ENCODE measurements at places on chromosomes 2 and 18.

DNA sequence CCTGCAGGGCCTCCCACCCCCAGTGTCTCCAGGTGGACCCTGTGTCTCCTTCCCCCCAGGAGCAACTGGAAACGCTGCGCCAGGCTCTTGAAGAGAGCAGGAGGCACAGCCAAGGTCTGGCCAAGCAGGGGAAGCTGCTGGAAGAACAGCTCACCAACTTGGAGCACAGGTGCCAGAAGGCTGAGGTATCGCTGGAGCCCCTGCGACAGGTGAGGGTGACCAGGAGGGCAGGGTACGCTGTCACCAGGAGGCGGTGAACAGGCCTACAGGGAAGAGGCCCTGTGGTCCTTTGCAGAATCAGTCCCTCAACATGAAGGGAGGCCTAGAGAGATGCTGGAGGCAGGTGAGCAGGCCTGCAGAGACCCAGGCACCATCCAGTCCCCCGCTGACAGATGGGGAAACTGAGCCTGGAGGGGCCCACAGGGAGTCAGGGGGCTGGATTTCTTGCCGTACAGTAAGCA lies 15.6 kb upstream of the SNED1 start:
- no peak for DNase-seq

GRCh38 chr18:39661856-39662366 lies 2096.3 kb upstream of the CELF4 start:
- DNase-seq: no peak

- DNase-seq: no peak
Measured at GRCh38 chr2:178328037-178328436, 122.9 kb downstream of the PRKRA start.

- DNase-seq: no peak
Measured at GRCh38 chr2:28471214-28471613, 24.6 kb upstream of the PLB1 start.

DNA sequence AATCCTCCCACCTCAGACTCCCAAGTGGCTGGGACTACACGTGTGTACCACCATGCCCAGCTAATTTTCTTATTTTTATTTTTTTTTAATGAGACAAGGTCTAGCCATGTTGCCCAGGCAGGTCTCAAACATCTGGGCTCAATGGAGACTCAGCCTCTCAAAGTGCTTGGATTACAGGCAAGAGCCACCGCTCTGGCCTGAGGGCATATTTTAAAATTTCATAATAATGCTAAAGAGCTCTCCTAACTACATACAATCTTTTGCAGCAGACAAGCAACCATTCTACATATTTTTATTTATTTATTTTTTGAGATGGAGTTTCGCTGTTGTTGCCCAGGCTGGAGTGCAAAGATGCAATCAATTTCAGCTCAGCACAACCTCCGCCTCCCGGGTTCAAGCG lies 207.0 kb downstream of the RAB3GAP1 start:
- no peak for DNase-seq

- DNase-seq: no peak
Measured at GRCh38 chr18:21203126-21203525, 38.9 kb upstream of the GREB1L start.

DNA sequence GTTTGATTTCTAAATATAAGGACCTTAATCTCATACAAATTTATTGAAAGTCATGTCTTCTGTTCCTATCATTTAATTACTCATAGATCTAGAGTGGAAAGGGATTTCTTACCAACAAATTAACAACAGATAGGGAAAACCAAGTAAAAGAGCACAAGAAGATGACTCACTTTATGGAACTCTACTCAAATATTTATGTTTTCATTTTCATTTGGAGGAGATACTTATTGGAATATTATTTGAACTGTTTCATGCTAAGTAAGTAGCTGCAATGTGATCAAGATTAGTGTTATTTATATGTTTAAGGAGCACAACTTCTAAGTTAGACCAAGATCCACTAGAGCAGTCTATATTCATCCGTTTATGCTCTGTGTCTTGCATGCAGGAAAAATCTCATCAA lies 1.3 kb downstream of the NT5C1B start:
- DNase-seq: no peak

DNA sequence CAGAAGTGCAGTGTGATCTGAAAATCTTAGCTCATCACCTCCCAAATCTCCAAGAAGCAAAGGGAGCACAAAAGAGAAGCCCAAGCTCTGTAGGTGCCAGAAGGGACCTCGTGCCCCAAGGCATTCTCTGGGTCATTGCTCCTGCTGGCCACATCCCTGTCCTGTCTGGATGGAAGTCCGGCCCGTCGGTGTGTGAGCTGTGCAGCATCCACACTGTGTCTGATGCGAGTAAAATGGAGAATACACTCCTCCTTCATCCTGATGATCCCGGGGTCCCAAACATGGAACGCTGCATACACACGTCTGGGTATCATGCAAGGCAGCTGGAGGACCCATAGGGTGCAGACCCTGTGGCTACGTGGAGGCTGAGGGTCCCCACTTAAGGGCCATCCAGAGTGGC lies 851.4 kb downstream of the GALR1 start:
- no peak for DNase-seq

GRCh38 chr18:69752737-69753380 lies 194.8 kb downstream of the CD226 start:
- no peak for DNase-seq

DNA sequence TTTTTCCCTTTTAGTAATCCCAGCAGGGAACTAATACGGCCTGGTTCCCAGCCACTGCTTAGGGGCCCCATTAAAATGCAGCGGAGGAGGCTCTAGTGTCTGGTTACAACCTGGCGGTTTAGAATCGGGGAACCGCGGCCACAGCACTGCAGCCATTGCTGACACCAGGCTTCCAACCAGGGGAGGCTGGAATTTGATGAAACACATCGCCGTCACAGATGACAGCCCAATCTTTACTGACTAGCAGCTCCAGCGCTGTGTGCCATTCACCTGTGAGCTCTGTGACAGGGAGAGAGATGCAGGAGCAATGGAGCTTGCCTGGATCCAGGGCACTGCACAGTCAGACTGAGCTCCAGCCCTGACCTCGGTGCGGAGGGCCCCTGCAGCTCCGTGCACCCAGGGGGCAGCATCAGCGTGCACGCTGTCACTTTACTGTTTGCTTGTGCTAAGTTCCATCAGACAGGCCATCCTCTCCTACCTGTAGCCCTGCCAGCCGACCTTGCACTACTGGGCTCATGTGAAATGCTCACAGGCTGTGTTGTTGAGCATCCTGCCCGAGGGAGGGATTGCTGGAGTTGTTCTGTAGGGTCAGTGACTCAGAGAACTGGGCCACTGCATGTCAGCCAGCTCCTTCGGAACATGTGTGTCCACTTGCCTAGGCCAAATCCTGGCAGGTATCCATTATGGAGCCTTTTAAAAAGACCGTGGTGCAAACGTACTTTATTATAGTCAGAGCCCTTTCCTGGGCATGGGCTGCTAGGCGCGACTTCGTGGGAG lies 203.5 kb downstream of the SEPTIN10 start:
- DNase-seq: no peak

DNA sequence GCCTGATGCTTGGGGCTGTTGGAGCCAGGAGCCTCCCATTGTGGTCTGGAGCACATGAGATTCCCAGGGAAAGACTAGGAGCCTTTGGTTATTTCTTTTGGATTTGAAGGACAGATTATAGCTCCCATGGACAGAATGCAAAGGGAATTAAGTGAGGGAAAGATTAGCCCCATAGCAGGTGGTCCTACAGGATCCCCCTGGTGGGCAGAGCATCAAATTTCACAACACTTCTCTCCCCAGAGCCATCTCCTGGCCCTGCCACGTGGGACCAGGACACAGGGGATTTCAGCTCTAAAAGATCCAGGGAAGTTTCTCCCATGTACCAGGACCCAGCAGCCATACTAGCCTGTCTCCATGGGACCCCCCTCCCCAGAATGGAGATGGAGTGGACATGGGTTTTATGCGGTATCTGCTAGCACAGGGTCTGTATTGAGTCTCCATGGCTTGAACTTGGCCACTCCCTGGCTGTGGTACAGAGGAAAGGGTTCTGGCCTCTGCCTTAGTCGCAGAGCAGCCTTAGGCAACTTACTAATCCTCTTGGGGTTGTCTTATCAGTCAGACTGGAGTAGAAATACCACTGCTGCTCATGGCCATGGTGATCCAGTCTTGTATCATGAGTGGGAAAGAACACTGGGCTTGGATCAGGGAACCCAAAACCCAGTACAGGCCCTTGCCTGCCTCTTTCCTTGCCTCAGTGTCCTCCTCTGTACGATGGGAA lies 6.8 kb upstream of the PLB1 start:
- DNase-seq: no peak

GRCh38 chr2:10397297-10397875 lies 50.7 kb downstream of the ODC1 start:
- DNase-seq: no peak

- DNase-seq: peak; percentile 12
Measured at GRCh38 chr2:175366815-175367214, 185.3 kb upstream of the ATP5MC3 start.

DNA sequence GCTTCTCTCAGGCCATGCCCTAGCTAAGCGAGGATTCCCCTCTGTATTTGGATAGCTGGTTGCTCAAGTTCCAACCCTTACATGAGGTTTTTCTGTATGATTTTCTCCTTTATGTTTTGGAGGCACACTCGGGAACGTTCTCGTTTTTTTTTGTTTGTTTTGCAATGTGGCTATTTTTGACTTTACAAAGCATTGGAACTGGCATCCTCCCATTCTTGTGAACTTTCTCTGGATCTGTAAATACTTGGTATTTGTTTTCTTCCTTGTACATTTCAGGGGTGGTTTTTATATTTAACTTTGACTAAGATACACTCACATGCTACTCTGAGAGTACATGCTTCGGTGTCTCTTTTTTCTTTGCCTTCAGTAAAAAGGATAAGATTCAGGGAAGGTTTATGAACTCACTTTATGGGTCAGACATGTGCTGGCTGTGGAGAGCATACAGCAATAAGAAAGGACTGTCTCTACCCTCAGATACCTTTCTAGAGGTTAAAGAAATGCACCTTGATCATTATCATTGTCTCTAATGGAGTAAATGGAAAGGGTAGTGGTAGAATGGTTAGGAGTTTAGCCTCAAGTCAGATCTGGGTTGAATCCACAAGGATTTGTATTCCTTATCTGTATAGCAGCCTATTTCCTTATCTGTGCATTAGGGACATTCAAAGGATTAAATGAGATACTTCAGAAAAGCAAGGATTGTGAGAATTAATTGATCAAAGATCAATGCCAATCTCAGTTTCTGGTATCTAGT lies 61.9 kb downstream of the MEIS1 start:
- DNase-seq: no peak

GRCh38 chr2:100921685-100922161 lies 80.4 kb upstream of the RPL31 start:
- DNase-seq: no peak

DNA sequence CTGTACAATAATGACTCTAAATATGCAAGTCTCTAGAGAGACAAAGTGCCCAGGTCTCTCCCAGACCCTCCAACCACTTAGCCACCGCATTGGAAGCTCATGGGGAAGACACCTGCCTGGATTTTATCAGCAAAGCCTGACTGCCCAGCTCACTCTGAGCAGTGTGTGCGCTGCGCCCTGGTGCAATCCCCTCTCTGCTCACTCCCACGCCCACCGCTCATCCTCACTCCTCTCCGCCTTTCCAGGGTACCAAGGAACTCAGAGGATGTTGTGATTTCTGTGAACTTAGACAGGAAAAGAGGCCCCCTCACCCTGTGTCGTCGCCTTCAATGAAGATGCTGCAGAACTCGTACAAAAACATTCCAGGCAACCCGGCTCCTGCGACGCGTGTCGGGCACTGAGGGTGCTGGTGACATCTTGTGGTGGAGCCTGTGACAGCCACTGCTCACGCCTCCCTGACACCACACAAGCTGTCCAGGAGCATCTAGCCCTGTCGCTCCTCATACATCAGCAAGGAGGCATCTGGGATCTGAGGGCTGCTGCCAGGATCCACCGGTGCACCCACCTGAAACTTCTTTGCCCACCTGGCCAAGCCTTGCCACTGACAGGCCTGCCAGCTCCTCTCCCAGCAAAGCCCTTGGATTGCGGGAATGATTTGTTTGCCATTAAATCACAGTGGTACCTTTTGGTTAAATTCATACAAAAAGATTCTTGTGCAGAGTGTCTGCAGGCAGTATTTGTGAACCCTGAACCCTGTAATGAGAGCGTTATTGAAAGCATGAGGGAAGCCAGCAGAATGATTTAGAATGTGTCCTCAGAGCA lies 220.4 kb downstream of the ZNF516 start:
- no peak for DNase-seq

- DNase-seq: no peak
Measured at GRCh38 chr2:75607400-75607798, 39.2 kb upstream of the MRPL19 start.

DNA sequence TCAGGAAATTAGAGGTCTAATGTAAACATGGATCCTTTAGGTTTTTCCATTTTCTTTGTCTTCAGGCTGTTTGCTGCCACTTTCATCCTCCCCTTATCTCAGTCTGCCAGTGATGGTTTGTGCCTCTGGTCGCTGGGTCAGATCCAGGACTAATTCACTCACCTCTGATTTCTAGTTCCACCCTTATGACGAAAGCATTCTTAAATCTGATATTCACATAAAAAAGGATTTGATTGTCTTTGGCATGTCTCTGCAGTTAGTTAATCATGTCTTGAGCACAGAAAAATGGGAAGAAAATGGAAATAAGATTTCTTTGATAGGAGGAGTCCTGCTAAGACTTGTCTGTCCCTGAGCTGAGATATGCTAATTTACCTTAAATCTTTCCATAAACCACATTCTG lies 4.6 kb downstream of the IL1RL1 start:
- no peak for DNase-seq

- DNase-seq: no peak
Measured at GRCh38 chr2:218861645-218862318, 2.2 kb downstream of the WNT6 start.

DNA sequence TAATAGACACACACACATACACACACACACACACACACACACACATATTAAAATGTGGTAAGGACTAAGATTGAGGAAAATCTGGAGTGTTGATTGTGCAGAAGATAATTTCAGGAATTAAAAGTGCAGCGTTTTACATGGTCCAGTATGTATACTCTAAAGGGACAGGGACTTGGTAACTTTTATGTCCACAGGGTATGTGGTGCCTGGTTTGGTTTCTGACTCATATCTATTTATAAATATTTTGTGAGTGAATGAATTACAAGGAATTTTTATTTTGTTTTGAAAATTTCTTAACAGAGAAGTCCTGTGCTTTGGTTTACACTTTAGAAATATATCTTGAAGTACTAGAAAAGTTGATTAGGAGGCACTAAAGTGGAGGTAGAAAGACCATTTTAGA lies 287.7 kb upstream of the NXPH2 start:
- DNase-seq: no peak

DNA sequence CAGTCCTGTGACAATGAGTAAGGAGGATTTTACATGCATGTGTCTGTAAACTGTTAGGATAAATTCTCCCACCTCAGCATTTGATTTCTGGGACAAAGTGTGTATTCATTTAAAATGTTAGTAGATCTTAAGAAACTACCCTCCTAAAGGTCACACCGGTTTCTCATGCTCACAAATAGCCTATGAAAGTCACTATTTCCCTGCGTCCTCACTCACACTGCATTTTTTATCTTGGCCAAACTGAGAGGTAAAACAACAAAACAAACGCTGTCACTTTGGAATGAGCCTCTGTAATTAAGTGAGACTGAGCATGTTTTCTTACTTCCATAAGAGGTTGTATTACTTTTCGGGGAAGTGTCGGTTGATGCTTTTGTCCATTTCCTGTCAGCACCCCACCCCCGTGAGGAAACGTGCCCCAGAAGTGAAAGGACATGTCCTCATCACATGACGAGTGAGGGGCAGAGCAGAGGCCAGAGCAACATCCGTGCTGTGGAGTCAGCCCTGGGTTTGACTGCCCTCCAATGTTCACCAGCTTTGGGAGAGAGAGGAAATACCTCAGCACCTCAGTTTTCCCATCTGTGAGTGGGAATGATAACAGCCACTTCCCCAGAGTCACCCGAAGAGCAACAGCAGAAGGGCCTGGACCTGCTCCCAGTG lies 3.1 kb downstream of the GYPC start:
- DNase-seq: peak; percentile 60

Data from CD4-positive, alpha-beta T cell treated with Interleukin-2 at 100 ng/mL for 4 hours (primary cell).